Activated T-cell treated with anti-CD3 and anti-CD28 coated beads, Interleukin-2, amount 50 U/mL, for 4 hours (primary cell): ENCODE measurements at places on chromosomes 16 and 17. TPM values are rescaled to one million over a fixed set of nuclear protein-coding genes. Genes with fewer than 3 reads are reported as not detected.
A peak's percentile ranks its signal among the peaks of the same experiment; 100 is the strongest.

GRCh38 chr17:494601-495265 lies 142.1 kb upstream of the RPH3AL start:
- DNase-seq: no peak

DNA sequence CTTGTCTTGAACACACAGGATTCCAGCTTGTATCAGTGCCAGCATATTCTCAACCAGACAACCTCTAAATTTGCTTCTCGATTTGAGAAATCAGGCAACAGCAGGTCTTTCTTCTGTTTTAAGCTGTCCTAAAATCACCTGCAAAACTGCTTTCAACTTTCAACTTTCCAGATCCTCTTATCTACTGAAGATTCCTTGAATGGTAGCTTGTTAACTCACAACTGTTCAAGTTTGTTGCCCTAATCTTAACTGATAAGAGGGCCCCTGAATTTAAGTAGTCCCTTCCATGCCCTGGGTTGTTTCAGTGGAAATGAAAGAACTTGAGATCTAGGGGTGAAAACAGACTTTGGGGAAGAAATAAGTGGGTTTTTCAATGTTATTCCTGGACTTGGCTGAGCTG lies 57.2 kb downstream of the CHD9 start:
- no peak for DNase-seq

- no peak for DNase-seq
These were observed 11.2 kb upstream of the CORO6 start for GRCh38 chr17:29633886-29634285.

KRT33B gene
- total RNA-seq: not detected

- no peak for DNase-seq
These were observed 43.1 kb downstream of the TNRC6C start for GRCh38 chr17:78001612-78002011.

ZNF19 gene
- 1.2 TPM for total RNA-seq

DNA sequence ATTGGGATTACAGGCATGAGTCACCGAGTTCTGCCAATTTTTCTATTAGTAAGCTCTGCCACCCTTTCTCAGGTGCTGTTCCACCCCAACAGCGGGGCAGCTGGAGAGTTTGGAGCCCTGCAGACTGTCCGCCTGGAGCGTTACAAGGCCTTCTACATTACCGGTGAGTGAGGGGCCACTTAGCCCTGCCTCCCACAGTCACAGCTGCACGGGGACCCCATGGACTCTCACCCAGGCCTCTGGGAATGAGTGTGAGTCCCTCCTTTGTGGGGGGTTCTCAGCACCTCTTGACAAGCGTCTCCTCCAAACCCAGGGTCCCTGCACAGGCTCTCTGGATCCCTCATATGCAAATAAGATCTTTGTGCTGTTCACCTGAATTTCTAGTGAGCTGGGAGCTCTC lies 56.0 kb downstream of the WIPI1 start:
- DNase-seq: no peak

GRCh38 chr16:63312346-63312745 lies 1276.1 kb upstream of the CDH8 start:
- no peak for DNase-seq

TBC1D3E gene
- not detected for total RNA-seq

HOXB2 gene
- 12.9 TPM for total RNA-seq

DNA sequence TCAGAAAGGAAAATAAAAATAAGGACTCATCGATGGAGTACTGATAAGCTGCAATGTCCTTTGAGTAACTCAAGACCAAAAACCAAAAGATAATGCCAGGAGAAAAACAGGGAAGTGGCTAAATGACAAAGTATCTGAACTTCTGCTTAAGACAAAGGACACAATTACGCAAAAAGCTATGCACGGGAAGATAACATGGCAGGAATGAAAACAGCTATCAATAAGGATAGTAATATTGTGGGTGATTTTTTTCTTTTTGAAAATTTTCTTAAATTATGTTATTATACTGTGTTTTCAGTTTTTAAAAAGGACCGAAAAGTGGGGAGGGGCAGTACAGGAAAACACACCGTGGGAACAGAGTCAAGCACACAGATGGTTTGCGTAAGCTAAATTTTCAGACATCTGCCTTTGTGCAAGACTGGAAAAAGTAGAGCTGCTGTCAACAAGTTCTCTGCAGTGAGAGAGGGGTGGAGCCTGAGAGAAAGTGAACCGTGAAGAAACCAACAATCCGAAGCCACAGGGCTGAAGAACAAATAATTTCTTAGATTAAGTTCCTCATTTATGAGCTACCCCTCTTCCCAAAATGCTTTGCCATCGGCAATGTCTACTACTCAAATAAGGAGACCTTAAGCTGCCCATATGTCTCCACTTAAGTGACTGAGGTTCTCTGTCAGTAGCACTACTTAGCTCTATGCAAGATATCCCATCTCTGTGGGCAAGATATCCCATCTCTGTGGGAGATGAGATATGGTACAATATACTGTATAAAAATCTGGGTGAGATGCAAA lies 99.9 kb upstream of the CORO6 start:
- DNase-seq: peak; percentile 17

GRCh38 chr17:59561042-59561441 lies 4.4 kb upstream of the DHX40 start:
- DNase-seq: no peak

CACNG1 gene
- not detected for total RNA-seq

TBC1D3K gene
- total RNA-seq: not detected

DNA sequence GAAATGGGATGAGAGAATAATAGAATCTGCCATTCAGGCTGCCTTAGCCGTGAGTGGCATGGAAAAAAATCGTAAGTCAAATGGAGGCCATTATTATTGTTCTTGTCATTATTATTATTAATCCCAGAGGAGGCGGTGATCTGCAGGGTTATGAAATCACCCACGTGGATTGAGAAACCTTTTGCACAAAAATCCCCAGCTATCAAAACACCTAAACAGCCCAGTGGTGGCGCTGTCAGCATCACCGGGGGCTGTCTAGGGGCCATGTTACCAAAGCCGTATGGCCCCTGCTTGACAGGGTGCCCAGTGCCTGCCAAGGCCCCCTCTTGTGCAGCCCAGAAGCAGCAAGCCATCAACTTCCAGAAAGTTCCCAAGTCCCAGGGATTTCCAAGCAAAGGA lies 25.2 kb downstream of the CNGB1 start:
- DNase-seq: no peak

GRCh38 chr17:21464611-21465021 lies 88.5 kb downstream of the KCNJ12 start:
- no peak for DNase-seq

DNA sequence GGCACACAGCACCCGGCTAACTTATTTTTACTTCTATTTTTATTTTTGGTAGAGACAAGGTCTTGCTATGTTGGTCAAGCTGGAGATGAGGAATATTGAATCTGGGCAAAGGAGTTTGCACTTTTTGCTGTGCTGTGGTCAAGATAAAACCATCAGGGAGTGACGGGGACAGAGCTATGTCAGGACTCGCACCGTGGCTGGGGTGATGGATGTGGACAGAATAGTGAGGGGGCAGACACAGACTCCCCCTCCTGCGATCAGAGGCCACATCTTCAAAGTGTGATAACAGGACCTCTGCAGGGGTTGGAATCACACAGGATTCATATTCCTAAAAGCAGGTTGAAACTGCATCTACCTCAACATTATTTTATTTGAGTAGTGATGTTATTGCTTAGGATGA lies 25.6 kb downstream of the IL21R start:
- DNase-seq: peak; percentile 3

GRCh38 chr17:700504-701094 lies 14.0 kb downstream of the VPS53 start:
- no peak for DNase-seq

GRCh38 chr16:19737306-19738038 lies 19.4 kb downstream of the IQCK start:
- DNase-seq: no peak

FSCN2 gene
- total RNA-seq: 0.58 TPM

RAI1 gene
- 22.4 TPM for total RNA-seq

DNA sequence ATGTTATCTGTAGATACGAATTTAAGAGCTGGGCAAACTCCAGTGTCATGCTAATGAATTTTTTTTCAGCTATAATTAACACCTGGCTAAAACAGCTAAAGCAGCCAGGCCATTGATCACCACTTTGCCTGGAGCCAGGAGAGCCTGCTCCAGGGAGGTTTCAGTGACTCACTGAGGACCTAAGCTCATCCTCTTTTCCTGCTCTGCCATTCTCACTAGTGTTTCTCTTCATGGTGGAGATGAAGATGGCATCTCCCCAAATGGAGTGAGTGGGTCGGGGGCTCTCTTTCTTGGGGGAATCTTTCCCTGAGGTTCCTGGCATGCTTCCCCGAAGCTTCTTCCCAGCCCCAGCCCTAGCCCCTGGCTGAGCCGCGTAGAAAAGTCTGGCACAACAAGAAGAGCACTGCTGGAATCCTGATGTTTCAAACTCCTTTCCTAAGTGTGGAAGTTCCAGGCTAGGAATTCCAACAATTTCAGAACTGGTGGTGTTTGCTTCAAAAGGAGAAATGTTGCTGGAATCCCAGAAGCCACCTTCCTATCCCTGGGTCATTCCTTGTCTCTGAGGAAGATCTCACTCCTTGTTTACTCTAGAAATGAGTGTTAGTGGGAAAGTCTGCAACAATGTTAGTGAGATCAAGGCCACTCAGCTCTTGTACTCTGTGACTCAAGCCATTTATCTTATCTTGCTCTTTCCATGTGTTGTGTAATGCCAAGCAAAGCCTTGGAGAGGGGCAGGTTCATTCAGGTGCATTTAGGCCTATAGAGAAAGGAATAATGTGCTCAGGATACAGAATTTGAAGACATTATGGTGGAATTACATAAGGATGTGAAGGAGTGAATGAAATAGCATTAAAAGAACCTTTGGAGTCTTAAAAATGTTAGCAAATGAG lies 26.0 kb upstream of the B4GALNT2 start:
- DNase-seq: no peak

GRCh38 chr16:72561-73548 lies at the start of gene RHBDF1:
TSS of gene RHBDF1 (minus strand) at chr16:72631. CDS start at chr16:65015, 7,616 bp downstream.
- no peak for DNase-seq

DNA sequence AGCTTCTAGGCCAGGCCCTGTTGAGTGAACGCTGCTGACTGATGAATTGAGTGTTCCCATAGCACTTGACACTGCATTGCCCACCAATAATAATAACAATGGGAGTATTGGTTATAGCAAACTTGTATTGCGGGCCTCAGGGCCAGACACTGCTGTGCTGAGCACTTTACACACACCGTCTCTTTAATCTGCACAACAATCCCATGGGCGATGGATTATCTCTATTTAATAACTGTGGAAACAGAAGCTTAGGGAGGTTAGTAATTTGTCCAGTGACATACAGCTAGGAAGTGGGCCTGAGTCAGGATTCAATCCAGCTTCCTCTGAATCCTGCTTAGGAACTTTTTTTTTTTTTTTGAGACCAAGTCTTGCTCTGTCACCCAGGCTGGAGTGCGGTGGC lies 11.2 kb downstream of the ARHGAP23 start:
- no peak for DNase-seq

- no peak for DNase-seq
These were observed 4.8 kb downstream of the RNF40 start for GRCh38 chr16:30766933-30767284.

- DNase-seq: no peak
These were observed 862 bp downstream of the GLTPD2 start for GRCh38 chr17:4789701-4789950.

TNS4 gene
- 4.7 TPM for total RNA-seq

- no peak for DNase-seq
These were observed 601 bp downstream of the PHKB start for GRCh38 chr16:47461598-47462266.

- no peak for DNase-seq
These were observed 427 bp upstream of the TLCD3B start for GRCh38 chr16:30031477-30031918.

MEIOB gene
- 0.24 TPM for total RNA-seq

DNA sequence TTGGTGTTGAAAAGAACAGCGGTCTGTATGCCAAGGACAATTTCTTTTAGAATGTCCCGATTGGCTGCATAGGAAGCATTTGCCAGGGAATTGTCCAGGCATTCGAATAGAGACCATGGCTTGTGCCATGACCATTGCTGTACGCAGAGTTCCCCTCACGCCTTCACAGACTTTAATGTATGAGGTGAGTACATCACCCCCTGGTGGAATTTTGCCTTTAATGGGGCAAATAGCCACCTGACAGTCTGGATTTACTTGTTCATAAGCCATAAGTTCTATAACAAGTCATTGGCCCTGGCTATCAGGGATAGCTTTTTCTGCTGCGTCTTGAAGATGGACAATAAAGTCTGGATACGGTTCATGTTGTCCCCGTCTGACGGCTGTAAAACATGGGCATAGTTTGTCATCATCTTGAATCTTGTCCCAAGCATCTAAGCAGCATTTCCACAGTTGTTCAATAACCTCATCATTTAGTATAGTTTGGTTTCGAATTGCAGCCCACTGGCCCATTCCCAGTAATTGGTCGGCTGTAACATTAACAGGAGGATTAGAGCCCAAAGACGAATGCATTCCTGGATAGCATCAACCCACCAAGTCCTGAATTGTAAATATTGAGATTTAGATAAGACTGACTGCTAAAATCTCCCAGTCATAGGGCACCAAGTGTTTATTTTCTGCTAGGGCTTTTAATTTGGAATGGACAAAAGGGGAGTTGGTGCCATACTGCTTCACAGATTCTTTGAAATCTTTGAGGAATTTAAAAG lies 67.7 kb upstream of the ARL4D start:
- DNase-seq: no peak

DNA sequence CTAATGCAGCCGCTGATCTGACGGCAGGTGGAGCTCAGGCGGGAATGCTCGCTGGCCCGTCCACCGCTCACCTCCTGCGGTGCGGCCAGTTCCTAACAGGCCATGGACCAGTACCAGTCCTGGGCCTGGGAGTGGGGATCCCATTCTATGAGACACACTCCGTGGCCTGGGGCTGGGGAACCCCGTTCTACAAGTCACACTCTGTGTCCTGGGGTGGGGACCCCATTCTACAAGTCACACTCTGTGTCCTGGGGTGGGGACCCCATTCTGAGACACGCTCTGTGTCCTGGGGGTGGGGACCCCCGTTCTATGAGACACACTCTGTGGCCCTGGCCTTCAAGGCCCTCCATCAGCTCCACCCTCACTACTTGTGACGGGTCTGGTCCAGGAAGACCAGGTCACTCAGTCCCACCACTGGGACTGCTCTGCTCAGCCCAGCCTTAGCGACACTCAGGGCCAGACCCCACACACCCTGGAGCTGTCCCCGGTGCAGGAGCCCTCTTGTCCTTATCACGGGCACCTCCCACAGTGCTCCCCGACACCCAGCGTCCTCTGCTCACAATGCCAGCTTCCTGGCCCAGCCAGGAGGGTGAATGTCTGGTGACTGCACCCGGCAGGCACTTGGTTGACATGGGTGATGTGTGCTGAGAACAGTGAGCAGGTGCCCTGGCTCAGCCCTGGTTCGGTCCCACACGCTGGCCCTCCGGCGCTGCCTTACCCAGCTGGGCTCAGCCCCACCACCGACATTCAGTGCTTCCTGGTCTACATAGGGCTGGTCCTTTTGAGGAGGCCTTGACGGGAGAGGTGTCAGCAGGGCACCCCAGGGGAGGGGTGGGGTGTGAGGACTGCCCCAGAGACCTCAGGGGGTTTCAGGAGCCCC lies 89.1 kb downstream of the TBC1D16 start:
- no peak for DNase-seq

KCNJ18 gene
- not detected for total RNA-seq
